Karpas-422 (cell line): ENCODE measurements at places on chromosomes 4 and X. TPM values are rescaled to one million over a fixed set of nuclear protein-coding genes. Genes with fewer than 3 reads are reported as not detected.

GRCh38 chr4:54228961-54229501, at the start of gene PDGFRA:
Gene PDGFRA, plus strand, starts transcription at chr4:54229293. Its CDS starts 29,476 bp downstream, at chr4:54258769.
- DNase-seq = no peak

DNA sequence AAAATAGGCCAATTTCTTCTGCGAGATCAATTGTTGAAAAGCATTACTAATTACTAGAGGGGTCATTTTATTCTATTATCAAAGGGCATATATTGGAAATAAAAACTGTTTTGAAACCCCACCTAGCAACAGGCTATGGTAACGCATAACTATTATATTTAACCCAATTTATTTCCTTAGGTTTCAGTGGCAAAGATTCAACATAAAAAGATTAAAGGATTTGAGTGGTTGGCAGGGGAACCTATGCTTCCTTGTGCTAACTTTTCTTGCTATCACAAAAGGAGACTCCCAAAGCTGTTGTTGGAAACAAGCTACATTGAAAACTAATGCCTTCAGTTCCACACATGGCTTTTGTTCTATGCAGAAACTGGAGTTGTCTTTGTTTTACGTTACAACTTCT, 166.9 kb upstream of the KLF3 start:
- no peak for DNase-seq

DNA sequence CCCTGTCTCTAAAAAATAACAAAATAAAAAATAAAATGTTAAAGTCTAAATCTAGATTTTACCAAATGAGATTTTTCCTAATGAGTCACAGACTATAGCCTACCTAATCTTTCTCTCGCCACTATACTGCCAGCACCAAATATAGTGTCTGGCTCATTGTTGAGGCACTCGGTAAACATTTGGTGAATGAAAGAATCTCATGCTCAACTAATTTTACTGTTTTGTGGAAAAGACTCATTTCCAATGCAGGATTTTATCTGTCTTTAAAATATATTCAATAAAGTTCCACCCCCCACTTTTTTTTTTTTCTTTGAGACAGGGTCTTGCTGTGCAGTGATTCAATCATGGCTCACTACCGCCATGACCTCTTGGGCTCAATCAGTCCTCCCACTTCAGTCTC, 71.5 kb downstream of the PLS3 start:
- no peak for DNase-seq

DNA sequence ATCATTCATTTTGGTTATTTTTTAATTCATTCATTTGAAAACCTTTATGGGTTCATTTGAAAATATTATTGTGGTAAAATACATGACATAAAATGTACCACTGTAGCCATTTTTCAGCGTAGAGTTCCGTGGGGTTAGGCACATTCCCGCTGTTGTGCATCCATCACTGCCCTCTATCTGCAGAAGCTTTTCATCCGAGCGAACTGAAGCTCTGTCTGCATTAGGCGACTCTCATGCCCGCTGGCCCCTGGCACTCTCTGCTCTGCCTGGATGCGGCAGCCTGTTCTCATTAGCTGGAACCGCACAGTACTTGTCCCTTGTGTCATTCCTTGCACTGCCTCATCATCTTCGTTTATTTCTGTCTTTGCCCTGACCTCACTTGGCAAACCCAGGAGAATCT, 17.5 kb downstream of the CFAP99 start:
- no peak for DNase-seq

DNA sequence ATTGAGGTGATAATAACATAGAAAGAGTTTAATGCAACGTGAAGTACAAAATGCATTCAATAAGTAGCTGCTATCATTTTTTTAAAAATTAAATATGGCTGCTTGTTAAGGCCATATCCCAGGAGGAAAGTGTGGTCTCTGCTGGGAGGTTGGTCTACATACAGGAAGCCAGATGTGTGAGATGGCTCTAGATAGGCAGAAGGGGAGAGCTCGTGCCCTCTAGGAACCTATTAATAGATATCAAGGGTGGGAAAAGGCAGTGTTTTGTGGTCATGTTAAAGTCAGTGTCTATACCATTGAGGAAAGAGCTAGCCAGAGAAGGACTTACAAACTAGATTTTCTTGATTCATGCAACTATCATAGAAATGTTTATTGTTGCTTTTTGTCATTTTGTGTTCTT, 140.5 kb downstream of the KLHL8 start:
- no peak for DNase-seq

- peak; percentile 72 for DNase-seq
Observed at GRCh38 chr4:75895744-75896314, 6.4 kb downstream of the PPEF2 start.

DNA sequence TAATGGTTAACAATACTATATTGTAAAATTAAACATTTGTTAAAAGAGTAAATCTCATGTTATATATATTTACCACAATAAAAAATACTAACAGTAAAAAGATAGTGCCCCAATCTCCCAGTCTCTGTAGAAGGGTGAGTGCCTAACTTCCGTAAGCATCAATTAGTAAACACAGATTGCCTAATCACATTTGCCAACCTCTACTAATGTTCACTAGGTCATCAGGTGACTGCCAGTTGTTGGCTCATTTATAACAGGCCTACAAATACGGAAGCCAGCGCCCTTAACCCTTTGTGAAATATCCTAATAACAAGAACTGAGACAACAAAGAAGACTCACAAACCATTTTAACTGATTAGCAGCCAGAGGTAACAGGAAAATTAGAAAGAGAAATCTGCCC, 345.1 kb downstream of the INPP4B start:
- DNase-seq = no peak

The IKBKG gene
- 8.1 and 14.3 TPM in 2 replicates for total RNA-seq

The OTUD6A gene
- not detected in 2 replicates for total RNA-seq

The MAGEA3 gene
- not detected in 2 replicates for total RNA-seq

The PDE6B gene
- not detected in 2 replicates for total RNA-seq

The ADGRL3 gene
- total RNA-seq = not detected in 2 replicates

The POU4F2 gene
- not detected in 2 replicates for total RNA-seq
